ENCODE measurements at places on chromosomes 11 and 22.
A peak's percentile ranks its signal among the peaks of the same experiment; 100 is the strongest.

DNA sequence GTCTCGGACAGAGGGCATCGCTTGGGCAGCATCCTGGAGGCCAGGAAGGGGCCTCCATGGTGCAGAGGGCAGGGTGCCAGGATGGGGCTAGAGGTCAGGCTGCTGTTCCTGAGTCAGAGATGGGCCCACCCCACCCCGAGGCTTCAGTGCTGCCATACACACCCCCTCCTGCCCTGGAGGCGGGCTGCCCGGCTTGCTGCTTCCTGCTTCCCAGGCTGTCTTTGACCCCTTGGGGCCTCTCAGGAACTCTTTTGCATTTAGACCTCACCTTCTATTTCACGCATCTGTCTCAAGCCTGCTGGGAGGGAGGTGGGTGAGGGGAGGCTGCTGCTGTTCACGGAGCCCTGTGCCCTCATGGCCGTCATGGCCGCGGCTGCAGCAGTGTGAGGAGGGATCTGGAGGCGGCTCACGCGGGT, 6.6 kb upstream of the GRAMD4 start:
- DNase-seq, result no peak

GRCh38 chr11:112963368-112963955, 2.2 kb downstream of the NCAM1 start:
- no peak for DNase-seq

- no peak for DNase-seq
Measured at GRCh38 chr11:99349151-99349673, 328.5 kb downstream of the CNTN5 start.

DNA sequence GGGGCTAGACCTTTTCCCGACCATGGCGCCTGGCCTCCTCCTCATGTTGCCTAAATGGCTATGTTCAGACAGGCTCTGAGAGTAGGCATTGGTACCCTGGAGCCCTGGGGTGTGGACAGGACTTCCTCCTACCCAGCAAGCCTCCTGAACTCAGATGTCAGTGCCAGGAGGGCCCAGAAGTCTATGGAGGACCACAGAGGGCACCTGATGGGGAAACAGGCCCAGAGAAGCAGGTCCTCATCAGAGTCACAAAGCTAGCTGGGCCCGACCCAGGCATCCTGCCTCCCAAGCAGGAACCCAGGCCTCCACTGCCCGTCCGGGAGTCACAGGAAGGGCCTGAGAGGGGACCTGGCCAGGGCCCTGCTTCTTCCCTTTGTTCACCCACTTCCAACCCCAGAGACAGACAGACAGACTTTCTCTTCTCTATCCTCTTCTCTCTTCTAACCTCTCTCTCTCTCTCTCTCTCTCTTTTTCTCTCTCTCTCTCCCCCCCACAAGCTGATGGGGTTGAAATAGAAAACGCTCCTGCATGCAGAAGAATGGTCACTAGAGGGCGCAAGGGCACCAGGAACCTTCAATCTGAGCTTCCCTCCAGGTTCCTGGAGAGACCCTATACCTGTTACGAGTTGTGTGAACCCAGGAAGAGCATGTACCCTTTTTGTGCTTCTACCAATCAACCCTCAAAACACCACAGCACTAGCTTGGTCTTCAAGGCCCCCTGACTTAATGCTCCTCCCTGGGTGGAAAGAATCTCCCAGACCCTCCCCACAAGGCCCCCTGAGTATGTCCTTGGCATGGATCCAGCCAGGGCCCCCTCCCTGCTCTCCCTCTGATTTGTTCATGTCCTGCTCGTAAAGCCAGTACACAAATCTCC, 27.1 kb downstream of the ARAP1 start:
- DNase-seq, result peak; percentile 60

DNA sequence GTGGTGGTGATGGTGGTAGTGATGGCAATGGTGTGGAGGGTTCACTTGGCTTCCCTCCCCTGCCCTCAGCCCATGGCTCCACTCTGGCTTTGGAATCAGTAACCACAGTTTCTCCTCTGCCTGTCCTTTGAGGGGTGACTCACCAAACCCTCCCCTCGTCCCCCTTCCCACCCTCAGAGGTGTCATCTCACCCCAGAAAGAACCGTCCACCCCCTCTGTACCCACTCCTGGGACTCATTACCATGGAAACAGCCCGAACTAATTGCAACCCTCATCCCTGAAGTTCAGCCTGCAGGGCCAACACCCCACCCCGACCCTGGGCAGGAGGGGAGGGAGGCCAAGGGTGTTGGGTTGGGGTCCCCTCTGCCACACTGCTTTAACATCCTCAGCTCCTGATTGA, 26.6 kb downstream of the PHLDB1 start:
- no peak for DNase-seq

DNA sequence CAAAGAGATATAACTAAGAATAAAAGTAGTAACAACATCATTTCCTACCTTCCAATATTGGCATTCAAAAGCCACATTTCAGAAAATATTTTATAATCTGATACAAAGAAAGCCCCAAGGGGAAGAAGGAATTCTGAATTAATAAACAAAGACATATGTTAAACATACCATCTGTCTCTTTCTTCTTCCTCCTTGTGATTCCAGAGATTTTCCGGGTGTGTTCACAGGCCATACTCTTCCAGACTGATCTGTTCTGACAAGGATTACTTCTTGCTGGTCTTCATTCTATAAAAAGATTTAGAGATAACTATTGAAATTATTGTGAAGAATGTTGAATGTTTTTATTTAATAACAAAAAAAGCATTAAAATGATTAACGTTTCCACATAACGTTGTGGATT, 65.0 kb downstream of the CWF19L2 start:
- DNase-seq, result no peak

DNA sequence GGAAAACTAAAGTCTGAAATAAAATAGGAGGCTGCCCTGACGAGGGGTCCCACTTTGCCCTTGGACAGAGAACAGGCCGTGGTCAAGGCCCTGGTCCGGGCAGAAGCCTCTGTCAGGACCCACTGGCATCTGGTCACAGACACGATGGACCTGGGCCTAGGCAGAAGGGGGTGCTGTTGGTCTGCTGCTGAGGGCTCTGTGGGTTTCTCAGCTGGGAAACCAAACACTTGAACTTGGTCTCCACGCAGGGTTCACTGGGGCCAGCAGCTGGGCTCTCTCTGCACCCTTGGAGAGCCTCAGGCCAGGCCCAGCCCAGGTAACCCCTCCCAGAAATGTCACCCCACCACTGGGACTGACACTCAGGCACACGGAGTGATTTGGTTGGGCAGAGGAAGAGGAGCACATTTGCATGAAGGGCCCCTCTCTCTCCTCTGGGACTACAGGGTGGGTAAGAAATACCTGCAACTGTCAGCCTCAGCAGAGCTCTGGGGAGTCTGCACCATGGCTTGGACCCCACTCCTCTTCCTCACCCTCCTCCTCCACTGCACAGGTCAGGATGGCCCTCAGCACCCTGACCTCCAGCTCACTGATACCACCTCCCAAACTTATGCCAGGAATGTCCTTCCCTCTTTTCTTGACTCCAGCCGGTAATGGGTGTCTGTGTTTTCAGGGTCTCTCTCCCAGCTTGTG, 48.1 kb upstream of the TOP3B start:
- DNase-seq, result no peak

- no peak for DNase-seq
Measured at GRCh38 chr11:29879560-29879959, 137.3 kb downstream of the KCNA4 start.

GRCh38 chr11:128448981-128449713, 138.2 kb downstream of the ETS1 start:
- no peak for DNase-seq

DNA sequence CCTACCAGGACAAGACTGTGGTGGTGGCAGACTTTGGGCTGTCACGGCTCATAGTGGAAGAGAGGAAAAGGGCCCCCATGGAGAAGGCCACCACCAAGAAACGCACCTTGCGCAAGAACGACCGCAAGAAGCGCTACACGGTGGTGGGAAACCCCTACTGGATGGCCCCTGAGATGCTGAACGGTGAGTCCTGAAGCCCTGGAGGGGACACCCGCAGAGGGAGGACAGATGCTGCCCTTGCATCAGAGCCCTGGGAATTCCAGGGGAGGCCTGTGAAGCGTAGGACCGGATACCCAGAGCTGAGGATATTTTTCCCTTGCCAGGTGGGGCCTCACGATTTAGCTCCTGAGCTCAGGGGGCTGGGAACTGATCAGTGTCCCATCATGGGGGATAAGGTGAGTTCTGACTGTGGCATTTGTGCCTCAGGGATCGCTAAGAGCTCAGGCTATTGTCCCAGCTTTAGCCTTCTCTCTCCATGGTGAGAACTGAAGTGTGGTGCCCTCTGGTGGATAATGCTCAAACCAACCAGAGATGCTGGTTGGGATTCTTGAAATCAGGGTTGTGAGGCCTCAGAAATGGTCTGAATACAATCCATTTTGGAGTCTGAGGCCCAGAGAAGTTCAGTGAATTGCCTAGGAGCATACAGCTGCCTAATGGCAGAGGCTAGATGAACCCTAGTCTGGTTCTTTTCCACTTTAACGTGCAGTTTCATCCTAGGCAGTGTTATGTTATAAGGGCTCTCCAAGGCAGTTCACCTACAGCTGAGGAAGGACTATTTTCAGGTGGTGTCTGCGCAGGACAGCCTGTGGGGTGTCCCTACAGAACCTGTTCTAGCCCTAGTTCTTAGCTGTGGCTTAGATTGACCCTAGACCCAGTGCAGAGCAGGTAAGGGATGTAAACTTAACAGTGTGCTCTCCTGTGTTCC, 19.5 kb downstream of the PIK3IP1 start:
- DNase-seq, result no peak

GRCh38 chr11:119025541-119025940, 5.1 kb downstream of the SLC37A4 start:
- no peak for DNase-seq

- no peak for DNase-seq
Measured at GRCh38 chr22:41405588-41405987, 23.8 kb downstream of the TEF start.

- DNase-seq, result no peak
Measured at GRCh38 chr11:121538054-121538453, 85.3 kb upstream of the SORL1-AS1 start.

GRCh38 chr11:11148104-11148509, 204.9 kb downstream of the CSNK2A3 start:
- DNase-seq, result no peak

DNA sequence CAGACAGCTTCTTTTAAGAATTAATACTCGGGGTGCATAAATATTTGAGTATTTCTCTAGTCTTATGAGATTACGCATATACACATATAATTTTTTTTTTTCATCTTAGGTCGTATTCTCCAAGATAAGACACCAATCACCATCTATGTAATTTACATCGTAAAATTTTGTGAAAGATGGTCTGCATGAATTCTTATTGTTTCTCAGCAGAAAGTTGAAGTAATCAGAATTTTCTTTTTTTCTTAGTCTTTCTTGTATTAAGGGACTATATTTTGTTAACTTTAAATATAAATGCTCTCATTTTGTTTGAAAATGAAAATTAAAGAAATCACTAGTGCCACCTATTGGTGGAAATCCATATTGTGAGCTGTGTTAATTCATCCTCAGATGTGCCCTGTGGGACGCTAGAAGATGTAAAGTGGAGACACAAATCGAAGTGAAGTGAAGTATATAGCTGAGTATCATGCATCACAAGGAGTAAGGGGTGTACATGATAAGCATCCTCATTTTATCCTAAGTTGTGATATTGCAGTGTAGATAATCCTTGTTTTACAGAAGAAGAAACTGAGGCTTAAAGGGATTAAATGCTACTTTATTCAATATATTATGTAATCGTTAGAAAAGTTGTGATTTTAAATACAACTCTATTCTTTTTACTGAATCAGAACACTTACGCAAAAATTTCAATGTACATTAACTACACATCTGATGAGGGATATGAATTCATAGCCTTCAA, 2084.3 kb downstream of the LRRC4C start:
- DNase-seq, result no peak

GRCh38 chr11:33630936-33631748, 69.5 kb downstream of the C11orf91 start:
- no peak for DNase-seq

DNA sequence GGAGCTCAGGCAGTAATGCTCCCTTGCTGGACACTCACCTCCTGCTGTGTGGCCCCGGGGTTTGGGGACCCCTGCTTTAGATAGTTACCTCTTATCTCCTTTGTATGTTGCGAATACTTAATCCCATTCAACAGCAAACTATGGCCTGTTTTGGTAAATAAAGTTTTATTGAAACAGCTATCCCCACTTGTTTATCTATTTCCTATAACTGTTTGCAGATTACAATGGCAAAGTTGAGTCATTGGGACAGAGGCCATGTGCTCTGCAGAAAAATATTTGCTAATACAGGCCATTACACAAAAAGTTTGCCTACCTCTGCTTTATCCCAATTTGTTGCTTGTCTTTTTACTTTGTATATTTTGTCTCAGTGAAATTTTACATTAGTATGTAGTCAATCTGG, 68.4 kb downstream of the CACNA1I start:
- DNase-seq, result no peak

DNA sequence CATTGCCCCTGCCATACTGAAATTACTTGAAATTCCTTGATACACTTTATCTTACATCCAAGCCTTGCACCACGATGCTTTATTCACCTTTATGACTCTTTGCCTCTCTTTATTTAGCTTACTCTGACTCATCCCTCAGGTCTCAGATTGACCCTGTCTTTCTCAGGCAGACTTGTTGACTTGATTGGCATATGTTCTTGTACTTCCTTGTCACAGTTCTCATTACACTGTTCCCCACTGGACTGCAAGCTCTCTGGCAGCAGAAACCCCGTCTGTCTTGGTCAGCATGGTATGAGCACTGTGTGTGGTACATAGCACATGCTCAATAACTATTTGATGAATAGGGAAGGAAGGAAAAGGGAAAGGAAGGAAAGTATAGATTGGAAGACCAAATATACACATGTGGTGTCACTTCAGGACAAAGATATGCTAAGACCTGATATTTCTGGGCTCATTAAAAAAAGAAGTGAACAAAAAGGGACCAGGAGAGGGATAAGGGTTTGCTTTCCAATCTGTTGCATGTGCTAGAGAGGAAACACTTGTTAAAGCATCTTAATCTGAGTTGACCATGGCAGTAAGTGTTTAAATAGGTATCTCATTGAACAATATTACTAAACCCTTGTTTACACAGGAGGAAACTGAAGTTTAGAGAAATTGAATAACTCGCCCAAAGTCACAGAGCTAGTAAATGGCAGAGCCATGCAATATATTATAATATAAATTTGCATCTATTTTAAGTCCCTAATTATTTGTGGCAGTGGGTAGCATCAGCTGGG, 7.2 kb downstream of the LYVE1 start:
- DNase-seq, result no peak

- DNase-seq, result no peak
Measured at GRCh38 chr11:109197656-109198055, 224.3 kb upstream of the C11orf87 start.

- no peak for DNase-seq
Measured at GRCh38 chr11:104614961-104615360, 283.3 kb downstream of the CASP12 start.

DNA sequence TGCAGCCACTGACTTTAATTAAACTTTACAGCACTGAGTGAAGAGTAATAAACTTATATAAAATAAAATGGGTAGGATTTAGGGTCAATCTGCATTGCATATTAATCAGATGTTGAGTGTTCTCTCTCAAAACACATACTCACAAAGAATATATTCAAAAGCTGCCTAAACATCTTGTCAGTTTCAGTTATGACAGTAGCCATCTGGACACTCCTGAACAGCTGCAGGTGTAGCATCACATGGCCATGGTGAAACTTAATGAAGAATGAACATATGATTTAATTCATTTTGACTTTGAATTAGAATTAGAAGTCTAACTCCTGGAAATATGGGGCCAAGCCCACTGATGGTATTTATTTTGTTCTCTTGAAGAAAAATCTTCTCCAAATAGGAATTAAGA, 684.3 kb upstream of the RAG2 start:
- no peak for DNase-seq
